ENCODE measurements at places on chromosomes 2 and 18.
A peak's percentile ranks its signal among the peaks of the same experiment; 100 is the strongest.

GRCh38 chr18:46497129-46497528 is 159.9 kb downstream of the LOXHD1 start:
- no peak for DNase-seq

- DNase-seq, result no peak
Measured at GRCh38 chr2:106096299-106097037, 97.6 kb downstream of the UXS1 start.

GRCh38 chr2:6423944-6424343 is 441.8 kb downstream of the CMPK2 start:
- DNase-seq, result no peak

- no peak for DNase-seq
Measured at GRCh38 chr18:35495536-35496314, 2.0 kb downstream of the INO80C start.

- no peak for DNase-seq
Measured at GRCh38 chr18:33835419-33835818, 257.4 kb downstream of the ASXL3 start.

- no peak for DNase-seq
Measured at GRCh38 chr2:171267855-171268629, 107.3 kb upstream of the TLK1 start.

DNA sequence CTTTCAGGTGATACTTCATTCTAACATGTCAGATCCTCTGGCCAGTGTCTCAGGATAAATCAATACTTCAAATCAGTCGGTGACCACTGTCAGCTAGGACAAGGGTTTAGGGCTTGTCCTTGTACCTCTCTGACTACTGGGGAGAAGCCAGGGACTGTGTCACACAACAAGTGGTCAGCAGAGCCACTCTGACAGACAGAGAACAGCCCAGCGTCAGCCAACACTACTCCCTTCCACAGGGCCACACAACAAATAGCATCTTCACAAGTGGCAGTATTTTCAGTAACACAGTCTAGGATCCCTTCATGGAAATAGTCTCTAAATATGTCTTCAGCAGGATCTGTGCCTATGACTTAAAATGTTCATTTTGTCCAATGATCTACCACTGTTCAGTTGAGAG is 14.2 kb downstream of the FLACC1 start:
- no peak for DNase-seq

- no peak for DNase-seq
Measured at GRCh38 chr2:120866483-120867140, 130.9 kb downstream of the GLI2 start.

GRCh38 chr2:161586517-161587167 is 37.6 kb upstream of the SLC4A10 start:
- no peak for DNase-seq

GRCh38 chr2:68118816-68119215 is 38.9 kb upstream of the PNO1 start:
- no peak for DNase-seq

DNA sequence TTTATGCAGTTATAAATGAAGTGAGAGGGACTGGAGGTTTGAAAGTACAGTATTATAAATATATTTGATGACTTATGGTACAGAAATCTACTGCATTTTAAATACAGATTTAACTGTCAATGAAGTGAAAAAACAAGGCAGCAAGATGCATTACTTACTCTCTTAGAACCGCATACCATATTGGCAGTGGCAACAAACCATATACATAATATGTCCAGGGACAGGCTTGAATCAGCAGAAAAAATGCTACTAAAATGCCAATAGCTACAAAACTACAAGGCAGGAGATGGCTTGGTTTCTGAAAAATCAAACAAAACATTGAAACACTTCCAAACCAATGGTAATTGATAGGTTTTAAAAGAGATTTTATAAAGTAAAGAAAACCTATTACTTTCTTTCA is 77.2 kb downstream of the PIGN start:
- DNase-seq, result no peak

- DNase-seq, result no peak
Measured at GRCh38 chr18:29218091-29218490, 1041.2 kb upstream of the CDH2 start.

DNA sequence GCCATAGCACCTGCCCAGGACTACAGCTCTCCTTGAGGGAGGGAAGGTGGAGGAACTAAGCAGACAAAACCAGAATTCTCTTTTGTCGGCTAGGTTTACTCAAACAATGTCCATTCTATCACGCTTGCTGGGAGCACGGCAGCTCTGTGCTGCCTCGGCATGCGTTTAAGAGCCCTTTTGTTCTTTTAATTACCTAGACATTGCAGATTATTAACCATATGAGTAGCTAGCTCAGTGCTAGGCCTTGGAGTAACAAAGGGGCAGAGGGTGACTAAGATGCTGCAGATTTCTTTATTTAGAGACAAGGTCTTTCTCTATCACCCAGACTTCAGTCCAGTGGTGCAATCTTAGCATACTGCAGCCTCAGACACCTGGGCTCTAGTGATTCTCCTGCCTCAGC is 11.1 kb downstream of the MSGN1 start:
- no peak for DNase-seq

DNA sequence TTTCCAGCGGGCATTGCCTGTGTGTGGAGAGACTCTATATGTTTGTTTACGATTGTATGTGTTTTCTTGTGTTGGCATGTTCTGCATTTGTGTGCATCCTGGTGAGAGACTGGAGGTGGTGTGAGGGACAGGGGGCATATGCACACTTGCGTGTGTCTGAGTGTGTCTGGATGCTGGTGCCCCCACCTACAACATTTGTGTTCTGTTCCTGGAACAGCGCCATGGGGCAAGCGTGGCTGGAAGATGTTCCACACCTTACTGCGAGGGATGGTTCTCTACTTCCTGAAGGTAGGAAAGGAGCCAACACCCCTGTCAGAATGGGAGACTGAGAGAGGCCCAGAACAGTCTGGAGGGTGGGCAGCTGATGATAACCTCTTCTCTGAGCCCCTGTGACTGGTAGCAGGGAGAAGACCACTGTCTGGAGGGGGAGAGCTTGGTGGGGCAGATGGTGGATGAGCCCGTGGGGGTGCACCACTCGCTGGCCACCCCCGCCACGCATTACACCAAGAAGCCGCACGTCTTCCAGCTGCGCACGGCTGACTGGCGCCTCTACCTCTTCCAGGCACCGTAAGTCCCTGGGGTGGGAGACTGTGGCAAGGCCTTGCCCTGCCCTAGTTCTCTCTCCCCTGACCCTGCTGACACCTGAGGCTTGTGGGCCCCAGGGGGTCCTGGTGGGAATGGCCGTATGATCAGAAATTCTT is 23.7 kb downstream of the PSD4 start:
- no peak for DNase-seq

GRCh38 chr2:158828378-158829164 is 33.5 kb downstream of the DAPL1 start:
- no peak for DNase-seq

GRCh38 chr2:177759443-177759842 is 313.1 kb downstream of the PDE11A start:
- no peak for DNase-seq

- DNase-seq, result no peak
Measured at GRCh38 chr2:42092084-42092996, 44.5 kb downstream of the PKDCC start.

DNA sequence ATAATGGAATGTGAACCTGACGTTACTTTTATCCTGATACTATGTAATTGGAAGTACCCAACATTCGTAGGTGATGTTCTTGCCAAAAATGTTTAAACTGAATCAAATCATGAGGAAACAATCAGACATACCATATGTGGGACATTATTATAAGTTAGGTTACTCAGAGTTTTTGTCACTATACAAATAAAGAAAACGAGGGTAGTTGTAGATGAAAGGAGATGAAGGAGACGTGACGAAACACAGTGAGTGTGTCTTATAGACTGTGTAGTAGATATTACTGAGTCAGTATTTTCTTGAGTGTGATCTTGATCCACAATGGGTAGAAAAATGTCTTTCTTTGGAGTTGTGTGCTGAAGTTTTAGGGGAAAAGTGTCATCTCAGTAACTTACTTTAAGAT is 176.8 kb downstream of the ZNF407 start:
- no peak for DNase-seq

DNA sequence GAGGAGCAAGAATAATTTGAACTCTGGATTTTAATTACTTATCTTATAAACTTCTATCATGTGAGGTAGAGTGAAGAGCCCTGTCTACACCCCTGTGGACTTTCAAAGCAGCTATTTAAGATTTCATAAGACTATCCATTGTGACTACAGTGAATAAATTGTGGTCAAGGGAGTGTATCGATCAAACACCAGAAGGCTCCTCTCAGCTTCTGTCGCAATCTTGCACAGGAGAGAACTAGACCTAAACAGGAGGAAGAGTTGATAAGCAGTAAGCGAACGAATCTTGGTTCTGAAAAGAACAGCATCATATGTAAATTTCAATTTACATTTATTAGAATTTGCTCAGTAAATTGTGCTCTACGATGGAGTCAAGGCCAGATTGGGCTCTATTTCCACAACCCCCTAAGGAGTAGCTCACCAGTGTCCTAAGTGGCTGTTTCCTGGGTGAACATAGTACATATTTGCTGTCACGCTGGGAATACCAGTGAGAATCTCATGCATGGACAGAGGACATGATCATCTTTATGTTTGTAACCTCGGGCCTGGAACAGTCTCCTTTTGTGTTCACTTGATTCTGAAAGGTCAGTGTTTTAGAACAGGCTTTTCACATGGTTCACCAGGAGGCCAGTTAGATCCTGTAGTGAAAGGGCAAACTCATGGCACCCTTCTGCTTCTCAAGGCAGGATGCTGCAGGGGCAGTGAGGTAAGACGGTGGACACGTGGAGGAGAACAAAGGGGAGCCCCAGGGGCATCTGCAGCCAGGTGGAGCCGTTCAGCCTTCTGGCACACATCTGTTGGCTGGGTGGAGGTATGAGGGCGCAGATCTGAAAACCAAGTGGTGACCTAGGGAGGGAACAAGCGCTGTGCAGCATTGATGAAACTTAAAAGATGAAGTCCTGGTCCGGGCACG is 33.3 kb downstream of the NPAS2 start:
- no peak for DNase-seq

- no peak for DNase-seq
Measured at GRCh38 chr2:173693044-173693589, 272.1 kb downstream of the SP3 start.

DNA sequence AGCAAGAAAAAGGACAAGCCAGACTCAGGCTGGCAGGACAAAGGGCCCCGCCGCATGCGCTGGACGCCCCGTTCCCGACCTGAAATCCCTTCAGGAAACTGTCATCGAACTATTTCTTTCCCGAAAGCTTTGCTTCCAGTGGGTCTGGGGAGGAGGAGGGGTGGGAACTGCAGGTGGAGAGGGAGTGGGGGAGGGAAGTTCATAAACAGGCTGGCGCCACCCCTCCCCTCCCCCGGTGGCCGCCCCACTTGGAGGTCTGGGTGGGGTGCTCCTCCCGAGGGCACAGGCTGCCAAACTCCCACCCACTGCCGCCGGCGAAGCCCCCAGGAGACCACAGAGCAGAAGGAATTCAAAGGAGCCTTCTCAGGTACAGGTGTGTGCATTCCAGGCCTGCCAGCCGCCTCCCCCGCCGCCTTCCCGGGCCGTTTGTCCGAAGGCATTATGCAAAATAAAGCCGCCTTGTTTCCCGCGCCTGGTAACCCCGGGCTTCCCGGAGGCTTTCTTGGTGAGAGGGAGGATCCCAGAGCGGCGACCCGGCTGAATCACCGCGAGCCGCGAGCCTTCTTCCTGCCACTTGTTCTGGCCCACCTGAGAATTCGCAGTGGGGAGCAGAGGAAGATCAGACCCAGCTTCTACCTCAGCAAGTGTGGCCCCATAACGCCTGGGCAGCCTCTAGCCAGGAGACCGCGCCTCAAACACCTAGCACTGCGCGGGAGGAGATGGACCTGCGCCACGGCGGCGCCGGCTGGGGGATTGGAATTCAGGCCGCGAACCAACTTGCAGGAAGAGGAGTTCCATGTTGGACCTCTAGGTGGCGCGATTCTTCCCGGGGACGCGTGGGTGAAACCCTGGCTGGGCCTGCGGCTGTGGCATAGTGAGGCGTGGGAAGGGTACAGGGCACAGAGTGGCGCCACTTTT is 101.9 kb downstream of the FOXI3 start:
- DNase-seq, result peak; percentile 55

DNA sequence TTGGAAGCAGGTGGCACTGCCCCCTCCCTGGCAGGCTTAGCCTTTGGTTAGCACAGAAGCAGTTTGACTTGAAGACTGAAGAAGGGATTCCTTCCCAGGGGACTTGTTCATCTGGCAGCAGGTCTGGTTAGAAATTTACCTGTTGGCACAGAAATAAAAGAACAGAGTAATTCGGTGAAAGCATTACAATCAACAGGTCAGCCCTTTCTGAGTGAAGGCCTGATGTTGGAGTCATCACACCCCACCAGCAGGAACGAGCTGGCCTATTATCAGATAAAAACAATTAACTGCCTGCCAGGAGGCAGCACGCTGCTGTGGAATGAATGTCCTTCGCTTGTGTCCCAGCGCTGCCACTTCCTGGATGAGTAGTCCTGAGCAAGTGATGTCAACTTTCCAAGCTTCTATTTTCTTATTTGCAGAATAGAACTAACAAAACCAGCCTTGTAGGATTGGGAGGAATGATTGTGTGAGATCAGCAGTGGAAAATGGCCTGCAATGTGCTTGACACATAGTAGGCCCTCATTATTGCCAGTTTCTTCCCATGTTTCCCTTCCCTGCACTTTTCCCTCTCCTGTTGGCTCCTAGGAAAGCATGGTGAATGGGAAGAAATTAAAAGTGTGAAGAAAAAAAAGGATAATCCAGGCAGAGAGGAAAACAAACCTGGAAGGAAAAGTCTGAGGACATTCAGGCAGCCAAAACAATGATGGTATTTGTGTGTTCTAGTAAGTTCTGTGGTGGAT is 29.0 kb downstream of the LGALSL start:
- DNase-seq, result no peak

- no peak for DNase-seq
Measured at GRCh38 chr2:23469142-23469540, 84.2 kb downstream of the KLHL29 start.
